ENCODE measurements at places on chromosomes 5 and 9. TPM values are rescaled to one million over a fixed set of nuclear protein-coding genes. Genes with fewer than 3 reads are reported as not detected.

The RASGRF2 gene
- 8.4 TPM for total RNA-seq

DNA sequence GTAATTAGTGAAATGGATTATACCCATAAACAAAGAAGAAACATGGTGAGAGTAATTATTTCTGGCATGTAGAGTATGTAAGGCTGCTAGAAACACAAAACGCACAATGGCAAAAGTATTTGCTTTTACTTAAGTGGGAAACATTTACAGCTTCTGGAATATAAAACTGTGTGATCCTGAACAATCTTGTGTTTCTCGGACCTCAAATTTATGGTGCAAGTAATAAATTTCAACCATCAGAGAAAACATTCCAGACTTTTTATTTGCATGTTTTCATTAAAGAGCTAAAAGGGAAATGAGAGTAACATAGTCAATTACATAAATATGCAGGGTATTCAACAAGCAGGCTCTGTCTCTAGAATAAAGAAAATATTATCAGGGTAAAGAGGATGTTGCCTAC, 17.2 kb upstream of the PRR16 start:
- H3K27me3 ChIP-seq = no peaks in the 10 kb centered on the region
- H3K4me3 ChIP-seq = no peak overlapping the region
- H3K36me3 ChIP-seq = no peaks in the 10 kb centered on the region
- no peaks in the 10 kb centered on the region for H3K4me1 ChIP-seq
- no peak for DNase-seq
- no peak overlapping the region for H3K27ac ChIP-seq

GRCh38 chr9:89529243-89530035, 31.5 kb upstream of the SEMA4D start:
- no peak overlapping the region for H3K4me3 ChIP-seq
- H3K36me3 ChIP-seq = no peaks in the 10 kb centered on the region
- no peak overlapping the region for H3K27ac ChIP-seq
- H3K4me1 ChIP-seq = no peaks in the 10 kb centered on the region

- H3K27ac ChIP-seq = no peak overlapping the region
- no peaks in the 10 kb centered on the region for H3K27me3 ChIP-seq
- no peak for DNase-seq
- H3K36me3 ChIP-seq = no peaks in the 10 kb centered on the region
- H3K4me1 ChIP-seq = no peaks in the 10 kb centered on the region
- H3K4me3 ChIP-seq = no peak overlapping the region
These were observed 14.8 kb upstream of the NR3C1 start for GRCh38 chr5:143418140-143418866.

GRCh38 chr5:73792687-73793320, 166.8 kb downstream of the ARHGEF28 start:
- H3K27ac ChIP-seq = no peak overlapping the region
- DNase-seq = peak; percentile 75

- no peaks in the 10 kb centered on the region for H3K36me3 ChIP-seq
- H3K4me1 ChIP-seq = peaks cover 5% of the 10 kb centered on the region
- H3K27me3 ChIP-seq = no peaks in the 10 kb centered on the region
- no peak overlapping the region for H3K27ac ChIP-seq
These were observed 9.7 kb upstream of the RALGDS start for GRCh38 chr9:133130685-133131244.

The PCDHGC3 gene
- total RNA-seq = 103 TPM

DNA sequence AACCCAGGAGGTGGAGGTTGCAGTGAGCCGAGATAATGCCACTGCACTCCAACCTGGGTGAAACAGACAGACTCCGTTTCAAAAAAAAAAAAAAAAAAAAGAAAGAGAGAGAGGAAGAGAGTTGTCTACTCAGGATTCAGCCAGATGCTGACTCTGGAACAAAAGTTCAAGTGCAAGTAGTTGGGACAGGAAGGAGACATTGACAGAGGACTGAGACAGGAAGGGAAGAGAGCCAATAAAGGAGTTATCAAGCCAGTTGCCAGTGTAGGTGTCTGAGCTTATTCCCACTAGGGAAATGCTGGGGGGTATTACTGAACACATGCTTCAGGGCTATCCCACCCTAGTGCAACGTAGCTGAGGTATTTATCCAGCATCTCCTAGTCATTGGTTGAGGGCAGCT, 147.7 kb upstream of the SLC1A3 start:
- no peaks in the 10 kb centered on the region for H3K36me3 ChIP-seq
- no peak overlapping the region for H3K4me3 ChIP-seq
- H3K4me1 ChIP-seq = no peaks in the 10 kb centered on the region
- no peak overlapping the region for H3K27ac ChIP-seq
- no peaks in the 10 kb centered on the region for H3K27me3 ChIP-seq

GRCh38 chr5:159095866-159096242, 3.9 kb downstream of the EBF1 start:
- H3K4me1 ChIP-seq = peaks cover 17% of the 10 kb centered on the region
- no peak overlapping the region for H3K4me3 ChIP-seq
- no peak for DNase-seq
- H3K36me3 ChIP-seq = no peaks in the 10 kb centered on the region
- H3K27me3 ChIP-seq = no peaks in the 10 kb centered on the region

DNA sequence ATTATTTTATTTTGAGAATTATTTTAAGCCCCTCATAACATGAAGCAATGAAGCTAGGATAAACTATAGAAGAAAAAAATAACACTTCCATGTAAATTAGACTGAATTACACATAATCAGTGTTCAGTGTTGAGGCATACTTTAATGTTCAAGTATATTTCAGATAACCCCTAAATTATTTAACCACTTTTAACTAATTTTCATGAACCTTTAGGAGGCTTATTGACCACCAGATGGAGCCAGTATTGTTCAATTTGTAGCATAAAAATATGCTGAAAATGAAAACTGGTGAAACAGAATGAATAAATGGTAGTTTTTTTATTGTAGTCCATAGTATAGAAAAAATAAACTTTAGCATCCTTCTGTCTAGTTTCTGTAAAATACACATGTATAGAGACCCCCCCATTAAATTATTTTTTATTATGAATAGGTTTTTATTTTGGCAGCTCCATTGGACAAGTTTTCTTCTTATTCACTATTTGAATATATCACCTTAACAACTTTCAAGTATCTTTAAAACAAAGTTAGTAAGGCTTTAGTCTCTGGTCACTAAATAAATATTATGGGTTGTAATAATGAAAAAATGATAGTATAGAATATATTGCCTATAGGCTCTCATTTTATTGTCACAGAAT, 190.1 kb downstream of the CWC27 start:
- no peaks in the 10 kb centered on the region for H3K4me1 ChIP-seq
- peak; percentile 49 for DNase-seq
- no peaks in the 10 kb centered on the region for H3K36me3 ChIP-seq
- no peak overlapping the region for H3K27ac ChIP-seq

- H3K27me3 ChIP-seq = no peaks in the 10 kb centered on the region
- no peak overlapping the region for H3K27ac ChIP-seq
- no peak for DNase-seq
- no peaks in the 10 kb centered on the region for H3K36me3 ChIP-seq
- no peaks in the 10 kb centered on the region for H3K4me1 ChIP-seq
These were observed 58.9 kb downstream of the TTC39B start for GRCh38 chr9:15248081-15248480.

The DIPK1B gene
- total RNA-seq = 26.4 TPM

The ACOT12 gene
- not detected for total RNA-seq

- H3K36me3 ChIP-seq = no peaks in the 10 kb centered on the region
- H3K4me1 ChIP-seq = no peaks in the 10 kb centered on the region
- no peak for DNase-seq
- no peaks in the 10 kb centered on the region for H3K27me3 ChIP-seq
- H3K4me3 ChIP-seq = no peak overlapping the region
These were observed 106.4 kb upstream of the ASTN2 start for GRCh38 chr9:117521293-117521692.

- H3K27me3 ChIP-seq = no peaks in the 10 kb centered on the region
- no peaks in the 10 kb centered on the region for H3K36me3 ChIP-seq
- no peak overlapping the region for H3K4me3 ChIP-seq
- H3K27ac ChIP-seq = no peak overlapping the region
- no peak for DNase-seq
These were observed 46.8 kb upstream of the DHFR start for GRCh38 chr5:80701597-80701996.

The SLC4A9 gene
- not detected for total RNA-seq

DNA sequence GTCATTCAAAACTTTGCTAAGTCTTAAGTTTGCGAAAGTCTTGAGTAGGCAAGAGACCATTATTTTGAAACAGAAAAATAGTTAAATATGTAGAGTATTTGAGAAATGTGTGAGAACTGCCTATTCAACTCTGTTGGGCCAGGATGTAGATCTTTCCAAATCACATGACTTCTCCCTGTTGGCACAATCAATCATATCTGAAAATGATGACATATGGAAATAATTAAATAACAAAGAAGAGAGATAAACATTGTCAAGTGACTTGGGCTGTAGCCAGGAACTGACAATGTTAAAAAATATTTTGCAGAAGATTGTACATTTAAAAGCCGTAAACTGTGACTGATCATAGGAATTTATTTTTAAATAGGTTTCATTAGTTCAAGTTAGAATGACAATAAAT, 104.6 kb upstream of the IL6ST start:
- no peak overlapping the region for H3K27ac ChIP-seq
- H3K4me3 ChIP-seq = no peak overlapping the region
- DNase-seq = no peak
- no peaks in the 10 kb centered on the region for H3K27me3 ChIP-seq

The PCDHGA9 gene
- total RNA-seq = 6.6 TPM

The IL5 gene
- not detected for total RNA-seq

- H3K4me3 ChIP-seq = no peak overlapping the region
- H3K27ac ChIP-seq = no peak overlapping the region
- H3K36me3 ChIP-seq = no peaks in the 10 kb centered on the region
These were observed 125.3 kb upstream of the SAP30L start for GRCh38 chr5:154320224-154321089.

DNA sequence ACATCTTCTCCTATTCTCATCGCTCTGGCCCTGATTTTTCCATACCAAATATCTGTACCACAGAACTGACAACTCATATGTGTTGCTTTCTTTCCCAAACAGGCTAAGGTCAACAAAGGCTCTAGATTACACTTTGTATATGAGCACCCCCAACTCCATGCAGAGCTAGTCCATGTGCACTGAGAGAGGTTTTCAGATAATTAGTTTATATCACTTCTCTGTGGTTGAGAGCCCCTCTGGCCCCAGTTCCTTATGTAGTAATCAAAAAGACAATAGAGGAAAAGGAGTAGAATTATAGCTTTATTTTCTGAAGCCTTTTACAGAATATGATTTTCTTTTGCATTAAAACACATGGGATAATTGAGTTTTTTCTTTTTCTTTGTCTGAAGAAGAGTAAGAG, 120.0 kb downstream of the TRIO start:
- DNase-seq = no peak
- no peaks in the 10 kb centered on the region for H3K36me3 ChIP-seq
- no peak overlapping the region for H3K4me3 ChIP-seq
- H3K27ac ChIP-seq = no peak overlapping the region
- H3K27me3 ChIP-seq = no peaks in the 10 kb centered on the region
- peaks cover 51% of the 10 kb centered on the region for H3K4me1 ChIP-seq

GRCh38 chr5:86626149-86626548, 8.4 kb downstream of the COX7C start:
- no peak for DNase-seq
- peaks cover 19% of the 10 kb centered on the region for H3K36me3 ChIP-seq
- no peaks in the 10 kb centered on the region for H3K4me1 ChIP-seq
- no peak overlapping the region for H3K27ac ChIP-seq
- H3K27me3 ChIP-seq = no peaks in the 10 kb centered on the region
- no peak overlapping the region for H3K4me3 ChIP-seq

GRCh38 chr9:111237447-111237846, 92.6 kb downstream of the OR2K2 start:
- no peak overlapping the region for H3K27ac ChIP-seq

DNA sequence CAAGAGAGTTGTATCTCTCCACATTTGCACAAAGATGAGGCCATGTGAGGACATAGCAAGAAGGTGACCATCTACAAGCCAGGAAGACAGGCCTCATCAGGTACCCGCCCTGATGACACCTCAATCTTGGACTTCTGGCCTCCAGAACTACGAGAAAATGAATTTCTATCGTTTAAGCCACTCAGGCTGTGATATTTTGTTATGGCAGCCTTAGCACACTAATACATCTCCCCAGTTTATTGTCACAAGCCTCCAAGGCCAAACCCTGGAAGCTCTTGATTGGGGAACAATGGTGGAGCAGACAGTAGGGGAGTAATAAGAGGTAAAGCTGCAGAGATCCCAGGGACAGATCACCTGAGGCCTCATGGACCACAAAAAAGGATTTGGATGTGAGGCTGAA, 7.7 kb upstream of the P4HA2 start:
- H3K27ac ChIP-seq = no peak overlapping the region
- no peak for DNase-seq
- H3K36me3 ChIP-seq = no peaks in the 10 kb centered on the region
- no peaks in the 10 kb centered on the region for H3K27me3 ChIP-seq
- H3K4me3 ChIP-seq = no peak overlapping the region

- H3K4me1 ChIP-seq = no peaks in the 10 kb centered on the region
- no peak overlapping the region for H3K27ac ChIP-seq
- H3K4me3 ChIP-seq = no peak overlapping the region
- no peaks in the 10 kb centered on the region for H3K36me3 ChIP-seq
These were observed 33.9 kb downstream of the PSD2 start for GRCh38 chr5:139829471-139829870.

GRCh38 chr5:177489119-177489716, 8.2 kb downstream of the PDLIM7 start:
- H3K4me1 ChIP-seq = peaks cover 30% of the 10 kb centered on the region
- H3K36me3 ChIP-seq = peaks cover 24% of the 10 kb centered on the region
- H3K27me3 ChIP-seq = no peaks in the 10 kb centered on the region
- no peak for DNase-seq
- H3K27ac ChIP-seq = peak overlapping the region; percentile 56

The F2R gene
- total RNA-seq = 83.3 TPM

DNA sequence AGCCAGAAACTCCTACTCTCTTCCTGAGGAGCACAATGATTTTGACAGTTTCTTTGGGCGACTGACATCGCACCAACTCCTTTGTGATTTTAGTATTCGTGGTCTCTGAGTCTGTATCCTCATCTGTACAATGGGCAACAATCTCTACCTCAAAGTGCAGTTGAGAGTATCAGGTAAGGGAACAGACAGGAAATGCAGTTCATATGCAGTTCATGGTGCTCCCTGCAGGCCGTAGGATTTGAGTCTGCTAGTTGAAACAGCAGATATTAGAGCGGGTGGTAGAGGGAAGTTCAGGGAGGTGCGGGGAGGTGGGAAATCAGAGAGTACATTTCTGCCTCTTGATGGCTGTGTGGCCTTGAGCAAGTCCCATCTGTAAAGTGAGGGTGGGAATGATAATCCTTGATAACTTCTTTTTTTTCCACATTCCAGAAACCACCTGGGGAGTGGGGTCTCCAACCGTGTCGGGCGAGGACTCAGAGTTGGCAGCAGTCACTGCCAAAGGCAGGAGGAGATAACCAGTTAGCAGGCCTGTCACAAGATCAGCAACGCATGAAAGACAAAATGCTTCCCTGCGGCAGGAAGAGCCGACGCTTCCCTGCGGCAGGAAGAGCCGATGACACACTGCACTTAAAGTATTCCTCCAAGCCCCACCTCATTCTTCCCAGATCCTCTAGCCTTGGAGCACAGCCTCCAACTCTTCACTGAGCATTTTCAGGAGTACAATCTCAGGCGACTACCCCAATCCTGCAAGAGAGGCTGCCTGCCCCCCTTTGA, 6.0 kb upstream of the NEK6 start:
- no peaks in the 10 kb centered on the region for H3K4me1 ChIP-seq
- no peak overlapping the region for H3K27ac ChIP-seq
- H3K27me3 ChIP-seq = no peaks in the 10 kb centered on the region
- no peaks in the 10 kb centered on the region for H3K36me3 ChIP-seq
- peak; percentile 43 for DNase-seq

Measured in A673 (cell line).